NCI-H524 (cell line): ENCODE measurements at places on chromosomes 7 and 10.

GRCh38 chr10:16891375-16892313 is 74.4 kb upstream of the RSU1 start:
- peak; percentile 8 for DNase-seq

DNA sequence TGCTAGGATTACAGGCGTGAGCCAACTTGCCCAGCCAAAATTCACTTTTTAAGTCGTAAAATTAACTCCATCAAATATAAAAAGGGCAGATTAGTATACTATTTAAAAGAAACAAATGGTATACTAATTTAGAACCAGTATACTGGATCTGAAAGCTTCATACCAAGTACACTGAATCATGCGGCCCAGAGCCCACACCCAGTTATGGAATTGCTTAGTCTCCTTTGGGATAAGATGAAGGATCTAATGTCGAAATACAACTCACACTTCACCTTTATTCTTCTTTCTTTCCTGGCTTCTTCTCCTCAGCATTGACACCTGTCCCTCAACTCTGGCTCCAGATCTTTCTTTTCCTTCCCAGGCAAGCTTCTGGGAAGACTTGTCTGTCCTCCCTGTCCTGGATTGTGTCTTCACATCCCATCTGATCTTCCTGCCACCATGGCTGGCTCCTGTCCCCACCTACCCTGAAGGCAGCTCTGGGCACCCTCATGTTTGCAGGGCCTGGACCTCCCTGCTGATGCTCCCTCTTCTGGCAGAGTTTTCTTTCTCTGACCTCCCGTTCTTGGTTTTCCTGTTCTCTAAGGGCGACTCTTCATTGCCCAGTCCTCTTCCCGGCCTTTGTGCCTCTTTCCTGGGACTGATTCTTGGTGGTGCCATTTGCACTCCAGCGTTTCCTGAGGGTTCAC is 57.8 kb upstream of the CTBP2 start:
- DNase-seq, result no peak

- DNase-seq, result peak; percentile 21
Measured at GRCh38 chr10:4035599-4035945, 250.6 kb upstream of the KLF6 start.

GRCh38 chr10:28676326-28676967 is 874 bp upstream of the BAMBI start:
- no peak for DNase-seq

DNA sequence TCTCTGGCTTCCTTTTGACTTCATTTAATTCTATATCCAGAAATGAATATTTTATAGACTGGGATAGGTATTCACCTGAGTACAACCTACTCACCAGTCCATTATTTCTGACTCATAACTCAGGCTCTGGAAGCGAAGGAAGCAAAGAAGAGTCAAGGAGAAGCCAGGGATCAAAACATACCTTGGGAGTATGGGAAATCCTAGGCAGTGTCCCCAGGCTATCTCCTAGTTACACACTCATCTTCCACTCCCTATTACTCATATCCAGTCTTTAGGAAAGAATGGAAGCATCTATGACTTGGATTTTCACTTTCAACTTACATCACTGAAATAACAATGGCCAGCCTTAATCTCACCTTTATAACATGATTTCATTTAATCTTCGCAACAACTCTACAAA is 40.9 kb upstream of the ELAPOR2 start:
- no peak for DNase-seq

DNA sequence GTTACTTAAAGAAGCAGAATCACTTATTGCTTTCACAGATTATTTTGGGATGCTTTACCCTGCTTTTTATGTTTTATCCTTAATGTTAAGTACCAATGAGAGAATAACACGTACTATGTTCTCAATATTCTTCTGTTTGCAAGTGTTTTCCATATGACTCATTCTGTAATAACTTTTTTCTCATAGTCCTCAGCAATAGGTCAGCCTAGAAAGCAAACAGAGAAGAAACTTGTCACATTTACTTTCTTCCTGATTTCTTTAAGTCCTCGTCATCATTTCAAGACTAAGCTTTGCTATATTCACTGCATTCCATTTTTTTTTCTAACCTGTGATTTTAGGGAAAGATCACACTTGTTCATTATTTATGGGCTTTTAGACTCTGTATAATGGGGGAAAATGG is 6.8 kb upstream of the AGR2 start:
- DNase-seq, result no peak

- DNase-seq, result peak; percentile 43
Measured at GRCh38 chr7:21141476-21141875, 286.4 kb upstream of the SP4 start.
